A549 treated with Mapracorat at 1 μM for 4 hours (cell line): ENCODE measurements at places on chromosomes 1 and 21. TPM values are rescaled to one million over a fixed set of nuclear protein-coding genes. Genes with fewer than 3 reads are reported as not detected.

WDR64 gene
- total RNA-seq: not detected in 5 replicates

RXFP4 gene
- not detected in 5 replicates for total RNA-seq

SIK1 gene
- total RNA-seq: 12.1 to 19.5 TPM (median 16.2 TPM) in 5 replicates

CD247 gene
- 0.30 to 0.93 TPM (median 0.45 TPM) in 5 replicates for total RNA-seq

SH3D21 gene
- 1.9 to 3.8 TPM (median 2.4 TPM) in 5 replicates for total RNA-seq

MARK1 gene
- total RNA-seq: 0.06 to 0.47 TPM (median 0.09 TPM) in 5 replicates

SLC37A1 gene
- total RNA-seq: 2.7 to 3.6 TPM (median 3.2 TPM) in 5 replicates

HSD3B2 gene
- not detected in 5 replicates for total RNA-seq

SPATA1 gene
- 1.0 to 1.9 TPM (median 1.1 TPM) in 3 of 5 replicates, not detected in the others for total RNA-seq

TAL1 gene
- not detected in 5 replicates for total RNA-seq

ATP6V1G3 gene
- total RNA-seq: not detected in 5 replicates

MPL gene
- total RNA-seq: 0.23 TPM in 1 of 5 replicates, not detected in the others

ACBD6 gene
- total RNA-seq: 53.7 to 60.4 TPM (median 59.9 TPM) in 5 replicates

TSACC gene
- 1.6 to 3.4 TPM (median 2.1 TPM) in 5 replicates for total RNA-seq

CYP4X1 gene
- 0.07 TPM in 1 of 5 replicates, not detected in the others for total RNA-seq

CAPZA1 gene
- 56.0 to 66.5 TPM (median 63.5 TPM) in 5 replicates for total RNA-seq
